ENCODE measurements at places on chromosomes 16 and 17. TPM values are rescaled to one million over a fixed set of nuclear protein-coding genes. Genes with fewer than 3 reads are reported as not detected.

HYDIN gene
- total RNA-seq = 0.51 TPM

ZNF594 gene
- 7.2 TPM for total RNA-seq

ITGB4 gene
- 7.5 TPM for total RNA-seq

ARMC5 gene
- 5.5 TPM for total RNA-seq

BCAR1 gene
- total RNA-seq = 76.7 TPM
